ENCODE measurements at places on chromosomes 13 and 19.

GRCh38 chr13:39318161-39318560 is 279.9 kb downstream of the NHLRC3 start:
- DNase-seq: no peak

DNA sequence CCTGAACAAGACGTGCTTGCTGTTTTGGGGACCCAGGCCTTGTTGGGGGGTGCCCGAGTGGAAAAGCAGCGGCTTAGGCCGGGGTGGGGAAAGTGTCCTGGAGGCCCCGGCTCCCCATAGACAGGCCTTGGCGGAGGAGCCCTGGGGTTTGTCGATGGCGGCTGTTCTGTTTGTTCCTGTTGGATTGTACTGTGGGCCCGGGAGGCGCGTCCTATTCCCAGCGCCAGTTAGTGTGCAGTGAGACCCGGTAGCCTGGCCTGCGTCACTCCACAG is 11.1 kb downstream of the NCLN start:
- DNase-seq: no peak

- DNase-seq: no peak
These were observed 72.2 kb upstream of the WASF3 start for GRCh38 chr13:26485288-26485687.

DNA sequence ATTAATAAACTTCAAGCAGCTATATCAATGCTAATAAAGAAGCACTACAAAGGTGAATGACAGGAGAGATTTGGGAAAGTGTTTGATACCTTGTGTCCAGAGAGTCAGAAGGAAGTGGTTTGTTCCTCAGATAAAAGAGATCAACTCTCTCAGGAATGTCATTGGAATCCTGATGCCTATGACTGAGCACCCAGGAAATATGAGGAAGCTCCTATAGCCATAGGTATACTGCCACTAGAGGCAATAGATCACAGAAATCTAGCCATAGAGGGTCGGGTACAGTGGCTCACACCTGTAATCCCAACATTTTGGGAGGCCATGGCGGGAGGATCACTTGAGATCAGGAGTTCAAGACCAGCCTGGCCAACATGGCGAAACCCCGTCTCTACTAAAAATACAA is 612.6 kb downstream of the DACH1 start:
- DNase-seq: no peak

DNA sequence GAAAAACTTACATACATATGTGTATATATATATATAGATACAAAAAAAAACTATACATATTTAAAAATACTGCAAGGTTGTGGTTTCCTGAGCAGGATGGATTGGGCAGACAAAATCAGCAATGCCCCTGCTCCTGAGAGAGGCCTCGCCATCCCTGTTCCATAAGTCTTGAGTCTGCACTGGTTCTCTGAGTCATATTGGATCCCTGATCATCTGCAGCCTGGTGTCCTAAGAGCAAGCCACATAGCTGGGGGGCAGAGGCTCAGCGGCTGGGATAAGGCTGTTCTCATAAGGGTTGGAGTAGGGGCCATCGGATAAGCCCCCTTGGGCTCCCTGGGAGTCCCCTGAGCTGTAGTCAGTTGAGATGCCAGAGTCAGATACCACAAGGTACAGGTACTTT is 3.3 kb downstream of the SWSAP1 start:
- DNase-seq: no peak

DNA sequence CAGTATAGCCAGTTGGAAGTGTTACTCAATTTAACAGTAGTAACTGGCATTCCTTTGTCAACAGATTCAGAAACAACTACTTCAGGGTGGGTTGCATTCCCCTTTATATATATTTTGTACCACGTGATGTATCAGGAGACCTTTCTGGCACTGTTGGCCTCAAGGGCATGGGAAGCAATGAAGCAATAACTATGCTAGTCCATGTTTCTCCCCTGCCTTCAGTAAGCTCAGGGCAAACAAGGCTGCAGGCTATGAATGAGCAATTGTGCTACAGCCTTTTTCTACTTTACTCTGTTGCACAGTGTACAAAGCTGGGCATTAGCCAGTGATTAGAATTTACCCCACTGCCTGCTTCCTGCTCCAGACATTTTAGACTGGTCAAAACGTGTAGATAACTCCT is 348.8 kb downstream of the GPC5 start:
- DNase-seq: no peak

GRCh38 chr13:70253411-70253810 is 145.2 kb upstream of the KLHL1 start:
- DNase-seq: no peak

GRCh38 chr19:55651236-55651635 is 3.2 kb downstream of the CCDC106 start:
- DNase-seq: no peak

- no peak for DNase-seq
These were observed 37.8 kb downstream of the MBD3L2B start for GRCh38 chr19:6983448-6983847.

GRCh38 chr19:52600639-52601024 is 30.5 kb downstream of the ZNF701 start:
- DNase-seq: no peak

DNA sequence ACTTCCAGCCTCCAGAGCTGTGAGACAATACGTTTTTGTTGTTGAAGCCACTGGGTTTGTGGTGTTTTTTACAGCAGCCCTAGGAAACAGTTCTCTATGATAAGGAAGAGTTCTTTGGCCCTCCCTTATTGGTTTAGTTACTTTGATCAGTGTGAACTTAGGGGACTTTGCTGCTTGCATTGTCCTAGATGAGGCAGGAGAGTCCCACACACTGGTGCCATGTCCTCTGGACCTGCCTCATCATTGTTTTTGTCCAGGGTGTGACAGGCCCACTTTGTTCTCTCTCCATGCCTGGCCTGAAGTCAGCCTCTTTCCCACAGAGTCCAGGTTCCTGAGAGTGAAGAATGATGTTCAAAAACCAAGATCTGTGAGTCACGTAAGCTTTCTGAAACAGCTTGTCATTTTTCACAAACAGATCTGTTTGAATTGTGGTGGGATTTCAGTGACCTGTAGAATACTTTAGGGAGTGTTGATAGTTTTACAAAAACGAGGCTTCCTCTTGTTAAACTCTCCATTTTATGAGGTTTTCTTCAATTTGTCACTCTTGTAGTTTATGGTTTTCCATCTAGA is 63.8 kb downstream of the ING1 start:
- DNase-seq: no peak

- peak; percentile 11 for DNase-seq
These were observed 8.2 kb downstream of the SMIM24 start for GRCh38 chr19:3471954-3472655.

DNA sequence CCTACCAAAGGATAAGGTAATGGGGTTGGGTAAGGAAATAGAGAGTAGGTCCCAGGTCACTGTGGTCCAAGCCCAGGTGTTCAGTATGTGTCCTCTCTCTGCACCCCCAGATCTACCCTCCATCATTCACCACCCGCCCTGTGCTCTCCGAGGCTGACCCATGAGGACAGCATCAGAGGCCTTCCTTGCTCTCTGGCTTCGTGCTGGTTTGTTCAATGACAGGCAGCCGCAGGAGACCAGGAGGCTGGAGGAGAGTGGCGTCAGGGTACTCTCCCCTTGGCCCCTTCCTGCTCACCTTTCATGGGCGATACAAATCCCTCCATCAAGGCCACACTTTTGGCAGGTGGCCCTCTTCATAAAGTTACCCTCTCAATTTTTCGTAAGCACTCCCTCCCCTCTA is 1.7 kb downstream of the TUBA3C start:
- DNase-seq: no peak

- no peak for DNase-seq
These were observed 17.9 kb upstream of the CACTIN start for GRCh38 chr19:3644351-3645066.

DNA sequence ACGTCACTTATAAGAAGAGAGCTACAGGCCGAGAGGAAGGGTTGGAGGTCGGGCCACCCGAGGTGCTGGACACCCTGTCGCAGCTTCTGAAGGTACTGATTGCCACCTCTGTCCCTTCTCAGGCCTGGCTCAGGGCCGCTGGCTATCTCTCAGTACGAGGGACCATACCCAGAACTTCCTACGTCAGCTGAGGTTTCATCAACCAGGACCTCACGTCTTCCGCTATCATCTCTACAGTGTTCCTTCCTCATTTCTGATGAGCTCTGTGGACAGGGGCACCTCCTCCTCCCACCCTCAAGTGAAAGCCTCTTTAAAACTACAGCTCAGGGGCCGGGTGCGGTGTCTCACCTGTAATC is 58.2 kb upstream of the USE1 start:
- DNase-seq: no peak

- DNase-seq: no peak
These were observed 53.5 kb upstream of the SOX21 start for GRCh38 chr13:94765814-94766213.

GRCh38 chr19:17751103-17751911 is at the start of gene FCHO1:
Gene FCHO1, plus strand, starts transcription at chr19:17751477. Its CDS starts 3,688 bp downstream, at chr19:17755165.
- DNase-seq: peak; percentile 86

- no peak for DNase-seq
These were observed 1927.4 kb downstream of the PCDH9 start for GRCh38 chr13:65302691-65303090.

DNA sequence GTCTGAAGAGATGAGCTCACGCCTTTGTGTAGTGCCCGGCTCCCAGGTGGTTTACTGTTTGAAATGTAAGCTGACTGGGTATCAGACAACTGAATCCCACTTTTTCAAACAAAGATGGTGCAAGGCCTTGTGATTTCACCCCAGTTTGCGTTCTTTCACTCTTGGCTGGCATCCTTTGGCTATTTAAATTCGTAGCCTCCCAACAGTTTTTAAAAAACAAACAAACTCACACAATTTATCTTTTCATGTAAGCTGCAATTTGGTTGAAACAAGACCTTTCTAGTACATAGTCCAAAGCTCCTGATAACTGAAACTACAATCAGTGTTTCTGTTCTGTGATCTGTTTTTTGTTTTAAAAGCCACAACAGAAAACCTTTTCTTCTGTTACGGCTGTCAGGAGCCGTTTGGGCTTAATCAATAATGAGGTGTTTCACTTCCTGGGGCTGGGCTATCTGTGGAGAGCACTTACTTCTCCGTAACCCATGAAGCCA is 65.1 kb upstream of the NPAS1 start:
- no peak for DNase-seq

DNA sequence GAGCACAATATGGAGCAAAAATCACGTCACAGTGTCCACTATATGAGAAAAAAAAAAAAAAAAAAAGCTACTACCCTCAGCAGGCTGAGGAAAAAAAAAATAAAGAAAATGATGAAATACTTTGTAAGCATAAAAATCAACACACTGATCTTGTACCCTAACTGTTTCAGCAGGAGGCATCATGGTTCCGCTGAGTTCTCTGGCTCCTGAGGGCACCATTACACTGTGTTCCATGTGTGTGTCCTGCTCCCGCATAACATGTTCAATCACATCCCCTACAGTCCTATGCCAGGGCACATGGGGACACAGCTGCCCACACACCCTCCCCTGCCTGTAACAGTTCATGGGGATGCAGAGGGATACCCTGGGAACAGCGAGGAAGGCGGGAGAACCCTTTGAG is 33.5 kb downstream of the DOCK9 start:
- no peak for DNase-seq

DNA sequence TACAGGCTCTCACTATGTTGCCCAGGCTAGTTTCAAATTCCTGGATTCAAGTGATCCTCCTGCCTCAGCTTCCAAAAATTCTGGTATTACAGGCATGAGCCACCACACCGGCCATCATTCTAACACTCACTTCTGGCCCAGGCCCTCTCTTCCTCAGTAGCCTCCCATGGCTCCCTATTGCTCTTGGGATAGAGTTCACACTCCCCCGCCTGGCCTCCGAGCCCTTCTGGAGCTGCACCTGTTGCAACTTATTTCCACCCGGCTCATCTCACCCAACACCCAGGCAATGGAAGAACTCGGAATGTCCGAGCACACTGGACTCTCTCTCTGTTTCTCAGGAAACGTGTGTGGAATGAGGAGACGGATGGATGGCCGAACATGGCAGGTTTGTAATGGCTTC is 9.0 kb upstream of the SBK3 start:
- DNase-seq: no peak

DNA sequence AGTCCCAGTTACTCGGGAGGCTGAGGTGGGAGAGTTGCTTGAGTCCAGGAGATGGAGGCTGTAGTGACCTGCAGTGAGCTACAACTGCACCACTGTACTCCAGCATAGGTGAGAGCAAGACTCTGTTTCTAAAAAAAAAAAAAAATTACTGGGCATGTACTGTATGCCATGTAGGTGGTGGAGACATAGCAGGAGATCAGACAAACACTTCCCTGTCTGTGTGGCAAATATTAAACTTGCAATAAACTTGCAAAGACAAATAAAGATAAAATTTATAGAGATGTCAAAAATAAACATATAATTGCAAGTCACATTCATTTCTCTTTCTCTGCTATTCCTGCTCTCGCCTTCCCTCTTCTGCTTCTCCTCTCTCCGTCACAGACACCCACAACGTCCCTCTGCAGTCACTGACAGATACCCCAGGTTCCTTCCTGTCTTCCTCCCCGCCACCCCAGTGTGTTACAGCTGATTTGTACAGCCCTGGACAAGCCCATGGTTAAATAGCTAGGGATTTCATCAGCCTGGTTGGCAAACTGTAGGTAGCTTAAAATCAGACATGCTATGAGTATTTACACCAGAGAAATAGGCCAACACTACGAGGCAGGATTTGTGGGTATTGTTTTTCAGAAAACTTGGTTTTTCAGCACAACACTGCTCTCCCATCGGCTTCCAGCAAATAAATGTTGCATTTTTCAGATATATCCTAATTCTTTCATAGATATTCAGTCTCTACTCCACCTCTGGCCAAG is 1.3 kb upstream of the CD177 start:
- no peak for DNase-seq

GRCh38 chr13:70457474-70457873 is 349.2 kb upstream of the KLHL1 start:
- no peak for DNase-seq

DNA sequence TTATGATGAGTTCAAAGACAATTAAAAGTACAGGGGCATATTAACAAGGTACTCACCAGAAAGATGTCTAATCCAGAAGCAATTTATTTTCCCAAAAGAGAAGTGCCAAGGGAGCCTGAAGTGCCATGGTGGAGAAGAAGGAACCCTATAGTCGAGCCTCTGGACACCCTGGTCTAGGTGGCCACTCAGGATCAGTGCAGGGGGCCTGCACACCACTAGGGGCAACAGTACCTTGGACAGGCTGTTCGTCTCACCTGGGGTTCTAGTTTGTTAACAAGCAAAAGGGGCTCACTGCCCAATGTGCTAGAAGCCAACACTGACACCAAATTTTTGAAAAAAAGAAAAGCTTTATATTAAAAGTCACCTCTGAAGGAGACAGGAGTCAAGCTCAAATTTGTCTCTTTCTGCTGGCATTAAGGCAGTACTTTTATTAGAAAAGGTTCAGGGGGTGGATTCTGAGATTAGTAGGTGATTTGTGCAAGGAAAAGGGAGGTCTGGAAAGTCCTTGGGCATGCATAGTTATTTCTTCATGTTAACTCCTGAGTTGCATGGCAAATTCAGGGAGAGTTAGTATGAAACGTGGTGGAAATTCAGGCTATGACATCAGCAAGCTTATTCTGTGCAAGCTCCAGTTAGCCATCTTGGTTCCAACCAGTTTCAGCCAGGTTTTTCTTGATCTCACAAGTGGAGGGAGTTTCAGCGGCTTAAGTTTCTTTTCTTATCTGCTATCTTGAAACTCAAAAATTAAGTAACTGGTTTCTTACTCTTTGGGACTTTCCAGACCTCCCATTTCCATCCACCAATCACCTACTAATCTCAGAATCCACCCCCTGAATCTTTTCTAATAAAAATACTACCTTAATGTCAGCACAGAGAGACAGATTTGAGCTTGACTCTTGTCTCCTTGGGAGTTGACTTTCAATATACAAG is 884 bp upstream of the CBY2 start:
- DNase-seq: no peak

- no peak for DNase-seq
These were observed 28.0 kb upstream of the UFM1 start for GRCh38 chr13:38321654-38322053.

Data from T-cell (primary cell).